ENCODE measurements at places on chromosomes 12 and 14. TPM values are rescaled to one million over a fixed set of nuclear protein-coding genes. Genes with fewer than 3 reads are reported as not detected.

- no peak for DNase-seq
Measured at GRCh38 chr12:115466076-115466475, 782.1 kb upstream of the TBX3 start.

GRCh38 chr12:67991158-67991557 lies 1.9 kb downstream of the IFNG-AS1 start:
- peak; percentile 32 for DNase-seq

DNA sequence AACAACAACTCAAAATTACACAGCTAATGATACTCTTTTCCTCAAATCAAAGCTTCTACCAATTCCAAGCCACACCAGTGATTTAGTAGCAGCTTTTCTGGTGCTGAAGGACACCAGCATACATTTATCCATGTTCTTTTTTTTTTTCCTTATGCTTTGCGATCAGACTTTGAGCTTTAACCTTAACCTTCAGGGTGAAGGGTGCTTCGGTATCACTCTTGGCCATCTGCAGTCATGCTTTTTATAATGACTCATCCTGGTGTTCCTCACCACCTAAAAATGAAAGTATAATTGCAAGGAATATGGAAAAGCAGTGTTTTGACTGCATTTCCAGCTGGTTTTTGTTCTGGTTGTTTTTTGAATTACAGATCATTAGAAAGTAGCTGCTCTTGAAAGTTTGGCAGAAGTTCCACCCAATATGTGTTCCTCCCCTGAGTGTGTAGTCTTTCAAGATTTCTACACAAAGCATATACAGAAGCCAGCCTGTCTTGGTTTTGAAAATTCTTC lies 1.3 kb upstream of the SLC41A2 start:
- DNase-seq, result no peak

GRCh38 chr12:45615268-45615667 lies 114.2 kb upstream of the ARID2 start:
- DNase-seq, result no peak

GRCh38 chr14:85878874-85879273 lies 348.9 kb downstream of the FLRT2 start:
- no peak for DNase-seq

DNA sequence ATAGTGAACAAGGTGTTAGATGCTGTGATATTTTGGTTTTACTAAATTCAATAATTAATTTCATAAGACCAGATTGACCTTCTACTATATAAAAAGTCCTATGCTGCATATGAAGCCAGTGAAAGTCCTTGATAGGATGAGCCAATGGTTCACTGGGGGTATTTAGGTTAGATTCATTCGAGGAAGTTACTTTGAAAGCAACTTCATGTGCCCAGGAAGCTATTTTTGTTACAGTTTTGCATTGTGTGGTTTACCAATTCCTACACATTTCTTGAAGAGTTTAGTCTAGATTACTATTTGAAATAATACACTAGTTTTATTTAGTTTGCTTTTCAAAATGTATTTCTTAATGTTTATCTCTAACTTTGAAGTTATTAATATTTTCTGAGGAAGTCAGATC lies 58.5 kb upstream of the RMST start:
- DNase-seq, result no peak

DNA sequence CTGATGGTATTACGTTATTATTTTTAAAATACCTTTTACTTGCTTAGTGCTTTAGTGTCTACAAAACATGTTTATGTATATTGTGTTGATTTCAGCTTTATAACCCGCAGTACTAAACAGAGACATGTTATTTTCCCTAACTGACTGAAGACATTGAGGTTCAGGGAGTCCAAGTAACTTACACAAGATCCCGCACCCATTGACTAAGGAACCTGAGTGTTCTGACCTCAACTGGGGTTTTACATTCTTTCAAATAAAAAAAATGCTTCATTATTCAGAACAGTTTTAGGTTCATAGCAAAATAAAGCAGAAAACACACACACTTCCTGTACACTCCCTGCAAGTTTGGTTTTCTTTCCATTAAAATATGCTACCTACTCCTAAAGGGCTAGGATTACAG lies 60.4 kb upstream of the METAP2 start:
- no peak for DNase-seq

DNA sequence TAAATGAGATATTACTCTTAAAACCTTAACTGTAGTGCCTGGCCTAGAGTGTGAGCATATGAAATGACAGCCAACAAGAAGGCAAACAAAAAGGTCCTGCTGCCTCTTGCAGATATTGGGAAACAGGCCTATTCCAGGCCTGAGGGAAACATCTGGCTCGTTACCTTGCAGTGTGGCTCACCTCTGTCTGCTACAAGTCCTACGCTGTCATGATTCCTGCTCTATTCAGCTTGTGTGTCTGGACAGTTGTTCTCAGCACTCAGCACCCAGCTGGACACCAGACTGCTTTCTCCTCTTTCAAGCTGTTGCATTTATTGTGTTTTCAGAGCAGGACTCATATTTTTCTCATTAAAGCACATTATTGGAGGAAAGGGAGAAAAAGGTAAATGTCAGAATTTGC lies 113.5 kb downstream of the TMTC2 start:
- DNase-seq, result no peak

DNA sequence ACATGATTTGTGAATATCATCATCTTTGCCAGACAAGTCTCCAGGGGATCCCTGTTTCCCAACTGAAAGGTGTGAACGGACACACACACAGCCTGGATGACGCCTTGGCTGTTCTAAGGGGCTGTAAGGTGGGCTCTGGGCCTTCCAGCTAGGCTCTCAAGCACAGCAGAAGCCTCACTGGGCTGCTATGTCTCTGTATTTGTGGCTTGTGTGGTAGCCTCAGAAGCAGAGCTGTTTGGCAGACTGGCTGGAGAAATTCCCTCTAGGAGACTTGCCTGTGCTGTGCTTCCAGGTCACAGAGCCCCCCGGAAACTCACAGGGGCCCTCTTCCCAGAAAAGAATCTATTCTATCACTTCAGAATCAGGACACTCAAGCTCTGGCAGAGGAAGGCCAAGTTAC lies 21.4 kb downstream of the OTUB2 start:
- DNase-seq, result no peak

- no peak for DNase-seq
Measured at GRCh38 chr12:111482462-111482861, 76.7 kb downstream of the SH2B3 start.

DNA sequence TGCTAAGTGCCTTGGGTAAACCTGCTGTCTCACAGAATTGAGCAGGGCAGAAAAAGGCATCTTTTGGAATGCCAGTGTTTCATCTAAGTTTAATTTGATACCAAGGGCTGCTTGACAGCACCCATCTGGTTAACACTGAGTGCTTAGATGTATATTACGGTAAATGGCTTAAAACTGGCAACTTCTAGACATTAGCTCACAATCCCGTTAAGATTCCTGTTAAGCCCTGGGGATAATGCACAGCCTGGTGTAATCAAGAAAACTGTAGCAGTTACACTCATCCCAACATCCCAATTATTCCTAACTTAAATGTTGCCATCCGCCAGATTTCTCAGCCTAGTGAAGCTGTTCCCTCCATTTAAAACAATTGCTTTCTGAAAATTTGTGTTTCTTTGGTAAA lies 29.9 kb downstream of the PPFIBP1 start:
- no peak for DNase-seq

GRCh38 chr12:93198086-93198485 lies 179.6 kb upstream of the NUDT4 start:
- no peak for DNase-seq

- DNase-seq, result no peak
Measured at GRCh38 chr12:91126516-91126915, 15.2 kb upstream of the LUM start.

DNA sequence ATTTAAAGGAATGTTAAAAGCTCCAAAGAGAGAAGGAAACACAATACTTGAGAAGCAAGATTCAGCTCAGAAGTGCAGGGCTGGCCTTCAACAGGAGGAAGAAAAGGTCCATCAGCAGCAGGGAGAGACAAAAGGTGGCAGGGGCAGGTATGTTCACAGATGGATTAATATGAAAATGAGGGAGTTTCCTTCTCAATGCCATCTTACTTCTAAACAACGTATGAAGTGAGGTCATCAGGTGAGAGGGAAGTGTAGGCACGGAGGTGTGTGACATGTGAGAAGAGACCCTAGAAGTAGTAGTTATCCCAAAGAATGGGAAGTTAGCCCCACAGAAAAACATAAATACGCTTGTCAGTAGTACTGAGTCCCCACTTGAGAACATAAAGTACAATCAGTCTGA lies 122.5 kb downstream of the CCER1 start:
- no peak for DNase-seq

- no peak for DNase-seq
Measured at GRCh38 chr14:35335388-35336092, 43.4 kb downstream of the PSMA6 start.

GRCh38 chr12:106096376-106096775 lies 42.4 kb downstream of the NUAK1 start:
- no peak for DNase-seq

DNA sequence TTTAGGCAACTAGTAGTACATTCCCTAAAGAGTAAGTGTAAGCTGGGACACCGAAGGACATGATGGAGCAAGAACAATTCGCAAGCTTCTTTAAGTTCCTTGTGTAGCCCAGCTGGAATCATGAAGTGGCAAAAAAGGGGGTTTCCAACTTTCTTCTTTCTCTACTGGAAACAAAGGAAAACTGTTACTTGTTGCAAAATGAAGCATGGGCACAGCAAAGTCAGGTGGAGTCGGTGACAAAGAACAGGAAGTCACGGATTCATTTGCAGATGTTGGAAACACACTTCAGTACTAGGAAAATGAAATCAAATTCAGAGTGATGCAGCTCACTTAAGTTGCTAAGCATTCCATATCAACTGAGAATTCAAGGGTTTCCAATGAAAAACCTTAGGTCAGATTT lies 706.9 kb upstream of the STXBP6 start:
- DNase-seq, result no peak

DNA sequence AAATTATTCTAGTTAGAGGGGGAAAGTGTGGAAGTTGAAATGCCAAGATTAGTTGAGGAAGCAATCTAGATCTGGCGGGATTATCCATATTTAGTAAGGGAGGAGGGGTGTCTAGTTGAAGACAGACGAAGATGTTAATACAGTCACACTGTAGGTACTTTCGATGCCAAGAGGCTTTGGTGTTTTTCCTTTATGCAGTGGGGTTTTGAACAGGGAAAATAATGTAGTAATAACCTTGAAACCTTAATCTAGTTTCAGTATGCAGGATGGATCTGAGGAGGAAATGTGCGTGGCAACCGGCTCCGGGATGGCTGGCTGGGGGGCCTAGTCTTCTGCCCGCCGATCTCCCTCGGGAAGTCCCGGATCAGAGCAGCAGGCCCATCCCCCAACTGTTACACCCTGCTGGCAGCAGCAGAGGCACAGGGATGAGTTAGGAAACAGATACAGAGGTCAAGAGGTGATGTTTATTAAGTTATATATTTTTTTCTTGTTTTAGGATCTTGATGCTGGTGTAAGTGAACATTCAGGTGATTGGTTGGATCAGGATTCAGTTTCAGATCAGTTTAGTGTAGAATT lies 27.4 kb downstream of the MDM2 start:
- no peak for DNase-seq

DNA sequence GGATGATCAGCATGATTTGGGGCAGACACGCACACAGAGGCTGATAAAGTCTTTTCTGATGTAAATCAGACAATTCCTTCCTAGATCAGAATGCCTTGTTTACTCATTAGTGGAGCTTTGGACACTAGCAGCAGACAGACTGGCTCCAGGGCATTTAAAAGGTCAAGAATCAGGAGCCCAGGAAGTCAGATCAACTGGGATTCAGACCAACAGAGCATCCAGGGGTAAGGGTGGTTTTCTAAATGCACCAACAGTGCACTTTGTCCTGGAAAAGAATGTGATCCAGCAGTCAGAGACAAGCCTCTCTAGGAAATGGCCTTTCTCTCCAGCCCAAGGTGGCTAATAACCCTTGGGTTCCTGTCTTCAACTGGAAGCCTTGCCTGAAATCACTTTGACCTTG lies 405.3 kb downstream of the MED13L start:
- no peak for DNase-seq

GRCh38 chr12:6211421-6211869 lies 11.2 kb downstream of the CD9 start:
- no peak for DNase-seq

DNA sequence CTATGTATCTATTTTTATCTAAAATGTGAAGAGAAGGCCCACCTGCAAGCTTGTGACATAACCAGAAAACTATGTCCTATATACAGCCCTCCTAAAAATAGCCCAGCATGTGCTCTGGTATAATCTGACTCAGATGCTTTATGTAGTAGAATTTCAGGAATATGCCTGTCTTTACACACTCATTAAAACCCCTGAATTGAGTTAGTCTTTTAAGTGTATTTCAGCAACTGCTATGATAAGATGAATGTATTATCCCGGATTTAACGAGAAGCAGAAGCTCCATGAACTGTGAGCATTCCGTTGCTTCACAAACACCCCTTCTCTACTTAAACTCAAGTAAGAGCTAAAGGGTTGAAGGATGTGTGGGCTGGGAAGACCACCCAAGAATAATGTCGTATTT lies 89.9 kb upstream of the PRICKLE1 start:
- no peak for DNase-seq

GRCh38 chr14:81311141-81311540 lies 89.0 kb downstream of the STON2 start:
- DNase-seq, result no peak

DNA sequence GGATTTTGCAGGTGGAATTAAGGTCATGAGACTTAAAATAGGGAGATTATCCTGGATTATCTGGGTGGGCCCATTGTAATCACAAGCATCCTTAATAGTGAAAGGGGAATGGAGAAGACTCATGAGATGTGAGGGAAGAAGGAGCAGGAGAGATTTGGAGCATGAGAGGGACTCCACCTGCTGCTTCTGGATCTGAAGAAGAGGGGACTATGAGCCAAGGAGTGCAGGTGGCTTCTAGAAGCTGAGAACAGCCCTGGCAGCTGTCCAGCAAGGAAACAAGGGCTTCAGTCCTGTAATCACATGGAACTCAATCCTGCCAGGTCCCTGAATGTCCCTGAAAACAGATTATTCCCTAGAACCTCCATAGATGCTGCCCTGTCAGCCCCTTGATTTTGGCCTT lies 67.8 kb downstream of the PELI2 start:
- DNase-seq, result no peak

Gene MFAP5
- not detected for total RNA-seq

Gene TMEM260
- total RNA-seq, result 22.0 TPM

Gene CLEC12A
- total RNA-seq, result not detected

Gene IAPP
- not detected for total RNA-seq

Gene SCYL2
- 34.7 TPM for total RNA-seq

Gene GLT1D1
- not detected for total RNA-seq

Gene PROX2
- total RNA-seq, result not detected

Gene RD3L
- not detected for total RNA-seq

Gene ACACB
- 5.0 TPM for total RNA-seq

Gene ZNF891
- 4.0 TPM for total RNA-seq

Gene HSP90AA1
- 435 TPM for total RNA-seq

Gene CLEC2D
- total RNA-seq, result 437 TPM

Gene DCTN2
- 91.8 TPM for total RNA-seq

Gene L3HYPDH
- 22.1 TPM for total RNA-seq

Gene GLT8D2
- total RNA-seq, result not detected

Gene CCDC184
- total RNA-seq, result 0.18 TPM
